Activated CD8-positive, alpha-beta memory T cell treated with anti-CD3 and anti-CD28 coated beads, Interleukin-2, amount 10 ng/mL, durations not matched to agents 7 days and 5 days (primary cell): ENCODE measurements at places on chromosomes 13 and 19.

GRCh38 chr19:512547-513365 lies 5.5 kb downstream of the TPGS1 start:
- DNase-seq, result no peak
- no peak overlapping the region for H3K27ac ChIP-seq
- H3K4me1 ChIP-seq, result peaks cover 38% of the 10 kb centered on the region

DNA sequence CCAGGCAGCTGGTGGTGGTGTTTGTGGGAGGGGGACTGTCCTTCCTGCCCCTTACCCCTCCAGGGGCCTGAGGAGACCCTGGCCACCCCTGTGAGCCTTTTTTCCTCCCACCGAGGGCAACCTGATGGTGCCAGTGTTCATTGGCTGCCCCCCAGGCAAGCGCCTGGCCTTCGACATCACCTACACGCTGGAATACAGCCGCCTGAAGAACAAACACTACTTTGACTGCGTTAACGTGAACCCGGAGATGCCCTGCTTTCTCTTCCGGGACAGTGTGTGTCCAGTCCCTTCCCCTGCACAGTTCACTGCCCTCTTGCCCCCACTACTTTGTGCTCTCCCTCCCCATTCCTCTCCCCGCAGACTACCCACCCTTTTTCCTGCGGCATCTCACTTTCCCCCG lies 7.3 kb upstream of the PSMD8 start:
- DNase-seq, result no peak
- H3K27ac ChIP-seq, result no peak overlapping the region
- H3K36me3 ChIP-seq, result no peaks in the 10 kb centered on the region
- peaks cover 4% of the 10 kb centered on the region for H3K27me3 ChIP-seq
- no peak overlapping the region for H3K4me3 ChIP-seq

DNA sequence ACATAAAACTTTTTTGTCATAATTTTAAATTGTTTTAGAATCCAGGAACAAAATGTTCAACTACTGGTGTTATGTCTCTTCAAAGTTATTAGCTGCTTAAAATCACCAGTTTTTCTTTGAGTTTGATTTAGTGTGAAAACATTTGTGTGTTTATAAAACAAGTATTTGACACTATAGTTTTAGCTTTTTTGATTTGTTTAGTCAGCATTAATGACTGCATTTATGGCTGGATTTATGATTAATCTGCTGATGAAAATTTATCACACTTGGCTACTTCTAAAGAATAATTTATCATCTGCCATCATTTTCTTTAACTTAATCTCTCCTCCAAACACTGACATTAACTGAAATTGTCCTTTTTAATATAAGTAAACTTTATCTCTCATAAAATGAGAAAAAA lies 1465.9 kb upstream of the SLC10A2 start:
- no peaks in the 10 kb centered on the region for H3K4me1 ChIP-seq
- no peak for DNase-seq
- no peak overlapping the region for H3K4me3 ChIP-seq

DNA sequence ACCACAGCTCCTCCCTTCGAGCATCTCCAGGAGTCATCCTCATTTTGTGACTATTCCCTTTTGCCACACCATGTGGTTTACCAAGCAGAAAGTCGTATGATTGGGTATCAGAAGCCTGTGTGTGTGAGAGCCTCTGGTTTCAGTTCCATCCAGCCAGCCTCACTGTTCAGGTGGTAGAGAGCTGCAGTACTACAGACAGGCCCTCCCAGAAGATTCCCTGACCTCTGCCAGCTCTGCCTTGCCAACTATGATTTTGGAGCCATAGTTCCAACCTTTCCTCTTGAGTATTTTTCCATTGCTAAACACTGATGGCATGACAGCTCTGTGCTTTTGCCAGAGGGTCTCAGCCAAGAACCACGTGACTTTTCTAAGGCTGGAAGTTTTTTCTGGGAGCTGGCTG lies 82.5 kb downstream of the DHRS12 start:
- peaks cover 2% of the 10 kb centered on the region for H3K36me3 ChIP-seq
- H3K27me3 ChIP-seq, result no peaks in the 10 kb centered on the region
- H3K27ac ChIP-seq, result no peak overlapping the region
- no peak overlapping the region for H3K4me3 ChIP-seq
- no peak for DNase-seq

DNA sequence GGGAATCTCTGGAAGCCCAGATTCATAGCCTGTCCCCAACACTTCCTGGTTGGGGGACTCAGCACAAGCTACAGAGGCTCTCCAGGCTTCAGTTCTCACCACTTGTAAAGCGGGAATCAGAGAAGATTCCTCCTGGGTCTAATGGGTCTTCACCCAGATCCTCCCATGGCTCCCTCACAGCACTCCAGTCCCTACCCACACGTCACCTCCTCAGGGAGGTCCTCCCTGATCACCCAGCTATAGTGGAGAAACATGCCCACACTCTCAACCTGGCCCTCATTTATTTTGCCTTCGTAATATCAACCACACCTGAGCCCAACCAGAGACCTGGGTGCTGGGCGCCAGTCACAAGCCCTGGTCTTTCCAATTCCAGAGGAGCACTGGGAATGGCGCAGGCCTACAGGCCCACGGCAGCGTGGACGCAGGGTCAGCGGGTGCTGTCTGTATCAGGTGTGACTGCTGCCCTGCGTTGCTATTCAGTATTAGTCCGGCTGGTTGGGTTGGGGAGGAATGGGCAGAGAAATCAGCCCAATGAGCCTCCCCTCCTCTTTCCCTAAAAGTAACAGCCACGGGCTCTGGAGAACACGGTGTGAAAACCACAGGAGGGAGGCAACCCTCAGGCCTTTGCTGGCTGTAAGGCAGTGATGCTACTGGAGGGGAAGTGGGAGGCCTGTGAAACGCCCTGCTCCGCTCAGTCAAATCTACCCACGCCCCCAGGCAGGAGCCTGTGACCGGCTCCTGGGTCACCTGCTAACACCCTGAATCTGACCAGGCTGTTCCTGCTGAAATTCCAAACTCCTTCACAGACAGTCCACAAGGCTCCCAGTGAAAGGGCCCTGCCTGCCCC lies 5.2 kb downstream of the AKT2 start:
- H3K4me3 ChIP-seq, result no peak overlapping the region
- no peak overlapping the region for H3K27ac ChIP-seq
- no peak for DNase-seq
- no peaks in the 10 kb centered on the region for H3K27me3 ChIP-seq

- no peaks in the 10 kb centered on the region for H3K4me1 ChIP-seq
- no peak for DNase-seq
- no peaks in the 10 kb centered on the region for H3K36me3 ChIP-seq
- no peak overlapping the region for H3K4me3 ChIP-seq
- no peak overlapping the region for H3K27ac ChIP-seq
- H3K27me3 ChIP-seq, result peaks cover 22% of the 10 kb centered on the region
These were observed 337.3 kb downstream of the ATP8A2 start for GRCh38 chr13:25709088-25709487.

GRCh38 chr19:1237754-1238368 lies at the start of gene CBARP:
CBARP (minus strand) TSS chr19:1238005; CDS start chr19:1236100, 1,905 bp downstream.
- H3K36me3 ChIP-seq, result no peaks in the 10 kb centered on the region
- H3K4me1 ChIP-seq, result peaks cover 23% of the 10 kb centered on the region
- no peak within 1 kb of the TSS for H3K27ac ChIP-seq
- H3K27me3 ChIP-seq, result peaks cover 16% of the 10 kb centered on the region
- peak within 1 kb of the TSS; percentile 46 for H3K4me3 ChIP-seq
- no peak for DNase-seq
